Type B pancreatic cell (in vitro differentiated cells): ENCODE measurements at places on chromosomes 4 and X.

- DNase-seq, result no peak
Observed at GRCh38 chr4:62881210-62881609, 1528.0 kb downstream of the TECRL start.

GRCh38 chrX:125765347-125765746 lies 400.7 kb downstream of the DCAF12L2 start:
- DNase-seq, result no peak

- peak; percentile 76 for DNase-seq
Observed at GRCh38 chr4:138870737-138871554, 144.6 kb upstream of the NOCT start.

DNA sequence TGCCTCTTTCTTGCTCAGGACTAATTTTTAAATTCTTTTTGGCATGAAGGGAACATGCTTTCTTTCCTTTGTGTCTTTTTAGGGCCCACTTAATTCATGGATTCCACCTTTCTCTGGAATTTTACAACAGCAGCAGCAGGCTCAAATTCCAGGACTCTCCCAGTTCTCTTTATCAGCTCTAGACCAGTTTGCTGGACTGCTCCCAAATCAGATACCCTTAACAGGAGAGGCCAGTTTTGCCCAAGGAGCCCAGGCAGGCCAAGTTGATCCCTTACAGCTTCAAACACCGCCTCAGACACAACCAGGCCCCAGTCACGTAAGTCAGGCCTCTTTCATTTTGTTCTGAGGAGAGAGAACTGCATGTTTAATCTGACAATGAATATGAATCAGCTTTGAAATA lies 2.3 kb downstream of the ODAM start:
- DNase-seq, result no peak

DNA sequence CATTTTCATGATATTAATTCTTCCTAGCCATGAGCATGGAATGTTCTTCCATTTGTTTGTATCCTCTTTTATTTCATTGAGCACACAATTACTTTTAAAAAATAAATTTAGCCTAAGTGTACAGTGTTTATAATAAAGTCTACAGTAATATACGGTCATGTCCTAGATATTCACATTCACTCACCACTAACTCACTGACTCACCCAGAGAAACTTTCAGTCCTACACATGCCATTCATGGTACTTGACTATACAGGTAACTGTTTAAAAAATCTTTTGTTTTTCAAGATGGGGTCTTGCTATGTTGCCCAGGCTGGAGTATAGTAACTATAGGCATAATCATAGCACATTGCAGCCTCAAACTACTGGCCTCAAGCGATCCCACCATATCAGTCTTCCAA lies 348.1 kb downstream of the RAPGEF2 start:
- no peak for DNase-seq

DNA sequence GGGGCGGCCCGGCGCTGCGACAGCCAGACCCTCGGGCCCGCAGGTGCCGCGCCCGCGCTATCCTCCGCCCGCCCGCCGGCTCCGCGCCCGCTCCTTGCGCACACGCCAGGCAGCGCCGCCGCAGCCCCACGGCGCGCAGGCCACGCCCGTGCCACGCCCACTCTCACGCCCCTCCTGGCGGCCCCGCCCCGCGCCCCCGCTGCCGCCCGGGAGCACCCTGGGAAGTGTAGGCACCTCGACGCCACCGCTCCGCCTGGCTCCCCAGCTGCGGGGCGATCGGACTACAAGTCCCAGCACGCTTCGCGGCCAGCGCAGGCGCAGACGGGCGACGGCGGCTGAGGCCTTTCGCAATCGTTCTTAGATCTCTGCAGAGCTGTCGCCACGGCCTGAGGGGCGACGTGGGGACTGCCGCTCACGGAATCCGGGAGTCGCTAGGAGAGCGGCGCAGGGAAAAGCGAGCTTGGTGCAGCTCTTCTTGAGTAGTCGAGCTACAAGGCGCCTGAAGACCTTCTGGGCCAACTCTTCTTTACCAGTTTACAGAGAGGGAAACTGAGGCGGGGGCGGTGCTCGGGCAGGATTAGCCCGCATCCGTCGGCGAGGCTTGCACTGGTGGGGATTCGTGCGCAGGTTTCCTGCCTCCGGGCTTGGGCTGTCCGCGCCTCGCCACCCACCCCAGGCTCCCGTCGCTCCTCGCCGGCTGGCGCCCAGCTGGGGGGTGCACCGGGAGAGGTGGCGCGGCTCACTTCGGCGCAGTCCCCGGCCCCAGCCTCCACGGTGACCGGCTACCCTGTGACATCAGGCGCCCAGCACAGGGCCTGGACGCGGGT lies at the start of gene ABLIM2:
ABLIM2 (minus strand) TSS at position 104 of the 827 bp plus-strand sequence. CDS start 124 bp downstream, outside the sequence.
- DNase-seq, result peak; percentile 100

DNA sequence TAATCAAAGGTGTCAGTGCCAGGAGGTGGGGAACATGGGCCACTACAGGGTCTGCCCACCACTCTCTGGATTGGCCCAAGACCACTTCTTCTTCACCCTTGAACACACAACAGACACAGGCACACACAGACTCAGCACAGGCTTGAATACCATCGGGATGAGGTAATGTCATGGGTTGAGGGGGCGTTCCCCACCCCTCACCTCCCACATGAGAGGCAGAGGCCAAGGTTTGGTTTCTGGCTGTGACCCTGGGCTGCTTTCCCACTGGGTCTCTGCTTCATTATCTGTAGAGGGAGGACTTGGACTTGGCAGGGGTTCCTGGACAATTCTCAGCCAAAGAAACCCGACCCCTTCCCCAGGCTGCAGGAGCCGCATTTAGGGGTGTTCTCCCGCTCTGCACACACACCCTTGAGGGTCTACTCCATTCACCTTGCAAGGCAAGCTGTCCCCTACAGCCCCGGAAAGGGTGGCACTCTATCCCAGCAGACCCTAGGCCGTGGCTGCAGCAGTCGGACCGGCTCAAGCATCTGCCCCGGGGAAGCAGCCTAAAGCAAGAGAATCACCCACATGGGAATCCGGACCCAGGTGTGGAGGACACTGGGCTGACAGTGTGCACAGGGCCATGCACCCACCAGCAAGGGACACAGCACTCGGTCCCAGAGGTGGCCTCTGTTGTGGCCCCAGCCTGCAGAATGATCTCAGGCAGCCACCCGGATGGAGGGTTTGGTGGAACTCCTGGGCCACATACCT lies 62.4 kb downstream of the TRMT44 start:
- no peak for DNase-seq

GRCh38 chr4:17657090-17657489 lies 42.6 kb downstream of the MED28 start:
- DNase-seq, result no peak

DNA sequence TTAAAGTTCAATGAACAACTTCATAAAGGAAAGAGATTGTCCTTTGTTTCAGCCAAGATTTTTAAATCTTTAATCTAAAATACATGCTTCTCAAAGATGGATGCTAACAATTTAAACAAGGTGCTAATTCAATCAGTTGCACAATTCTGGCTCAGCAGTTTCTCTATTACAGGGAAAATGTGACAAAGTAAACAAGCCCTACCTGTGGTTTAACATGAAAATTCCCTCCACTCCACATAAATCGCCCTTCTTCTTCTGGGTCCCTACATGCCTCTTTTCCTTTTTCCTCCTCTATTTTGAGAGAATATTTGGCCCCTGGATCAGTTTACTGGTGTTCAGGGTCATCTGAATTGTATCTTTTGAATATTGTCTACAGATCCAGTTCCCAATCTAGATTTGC lies 80.6 kb downstream of the FRYL start:
- DNase-seq, result no peak

GRCh38 chr4:61407642-61408618 lies 207.8 kb downstream of the ADGRL3 start:
- no peak for DNase-seq

DNA sequence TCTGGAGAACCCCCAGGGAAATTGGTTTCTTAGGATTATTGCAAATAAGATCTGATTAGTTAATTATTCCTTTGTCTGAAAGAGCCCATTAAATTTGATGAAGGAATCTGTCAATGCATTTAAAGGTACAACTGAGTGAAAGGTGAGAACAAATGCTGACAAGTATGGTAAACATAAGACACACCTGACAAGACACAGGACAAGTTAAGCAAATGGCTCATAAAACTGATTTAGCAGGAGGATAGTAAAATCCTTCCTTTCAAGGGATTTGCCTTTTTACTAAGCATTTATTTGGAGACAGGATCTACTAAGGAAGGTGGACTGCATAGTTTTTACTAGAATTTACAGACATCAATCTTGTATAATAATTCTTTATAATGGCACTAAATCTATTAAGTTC lies 553.9 kb downstream of the SPRY1 start:
- DNase-seq, result no peak

- DNase-seq, result no peak
Observed at GRCh38 chr4:44231006-44231405, 217.6 kb downstream of the KCTD8 start.

DNA sequence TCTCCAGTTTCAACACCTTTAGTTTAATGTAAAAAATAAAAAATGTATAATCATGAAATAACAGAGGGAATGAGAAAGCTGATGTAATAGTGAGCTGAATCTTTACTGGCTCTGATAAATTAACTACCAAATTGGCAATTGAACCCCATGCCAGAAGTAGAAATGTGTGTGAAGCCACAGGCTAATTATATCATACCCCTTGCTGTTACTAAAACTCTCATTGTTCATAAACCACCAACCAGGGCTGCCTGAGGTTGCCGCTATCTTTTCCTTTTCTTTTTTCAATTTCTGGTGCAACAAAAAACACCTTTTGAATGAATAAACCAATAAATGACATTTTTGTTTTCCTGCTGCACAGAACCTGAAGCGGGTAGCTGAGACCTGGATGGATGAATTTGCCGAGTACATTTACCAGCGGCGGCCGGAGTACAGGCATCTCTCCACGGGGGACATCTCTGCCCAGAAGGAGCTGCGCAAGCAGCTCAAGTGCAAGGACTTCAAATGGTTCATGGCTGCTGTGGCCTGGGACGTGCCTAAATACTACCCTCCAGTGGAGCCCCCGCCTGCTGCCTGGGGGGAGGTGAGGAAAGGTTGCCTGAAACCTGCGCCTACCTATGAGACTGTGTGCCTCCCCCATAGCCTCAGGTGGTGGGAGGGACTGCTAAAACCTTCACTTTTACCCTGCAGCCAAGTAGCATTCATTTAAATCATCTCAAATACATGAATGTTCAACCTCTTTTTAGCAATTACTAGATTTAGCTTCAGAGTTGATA lies 216.7 kb upstream of the GALNT7 start:
- no peak for DNase-seq
